ENCODE measurements at places on chromosomes 11 and 22.

- no peak for DNase-seq
These were observed 377.7 kb downstream of the BRD1 start for GRCh38 chr22:49449811-49450446.

DNA sequence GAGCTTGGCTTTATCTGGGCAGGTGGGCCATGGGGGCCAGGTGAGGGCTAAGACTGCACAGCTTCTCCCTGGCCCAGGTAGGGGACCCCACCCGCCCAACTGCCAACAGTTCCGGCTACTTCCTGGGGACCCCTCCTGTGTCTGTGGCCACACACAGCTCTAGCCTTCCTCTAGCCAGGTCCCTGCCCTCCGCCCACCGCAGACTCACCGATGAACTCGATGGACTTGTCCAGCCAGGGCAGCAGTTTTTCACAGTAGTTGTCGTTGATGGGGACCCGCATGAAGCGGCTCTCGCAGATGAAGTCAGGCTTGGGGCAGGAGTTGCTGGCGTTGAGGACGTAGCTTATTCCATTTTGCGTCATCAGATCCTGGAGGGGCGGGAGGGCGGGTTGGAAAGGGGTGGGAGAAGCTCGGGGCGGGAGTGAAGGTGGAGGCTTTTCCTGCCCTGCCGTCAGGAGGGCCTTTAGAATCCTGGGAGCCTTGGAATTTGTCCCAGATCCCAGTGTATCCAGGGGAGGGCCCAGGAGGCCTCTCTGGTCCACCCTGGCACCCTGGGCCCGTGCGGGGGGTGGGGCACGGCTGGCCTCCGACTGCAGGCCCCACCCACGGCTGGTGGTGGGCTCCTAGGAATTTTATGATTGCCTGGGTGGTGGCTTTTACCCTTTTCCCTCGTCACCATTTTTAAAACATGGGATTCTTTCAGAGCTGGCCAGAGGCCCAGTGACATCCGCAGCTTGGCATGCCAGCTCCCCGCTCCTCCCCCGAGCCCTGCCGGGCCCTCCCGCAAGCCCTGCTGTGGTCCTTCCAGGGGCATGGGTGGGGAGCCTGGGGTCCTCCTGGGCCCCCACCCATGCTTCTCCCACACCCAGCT is 13.9 kb downstream of the DUSP8 start:
- DNase-seq: peak; percentile 85

GRCh38 chr11:44654596-44654995 is 72.2 kb upstream of the TSPAN18 start:
- DNase-seq: no peak

GRCh38 chr11:72552399-72552910 is 118.1 kb upstream of the CLPB start:
- DNase-seq: no peak

GRCh38 chr22:34111210-34111824 is 191.0 kb upstream of the LARGE1 start:
- DNase-seq: peak; percentile 56

DNA sequence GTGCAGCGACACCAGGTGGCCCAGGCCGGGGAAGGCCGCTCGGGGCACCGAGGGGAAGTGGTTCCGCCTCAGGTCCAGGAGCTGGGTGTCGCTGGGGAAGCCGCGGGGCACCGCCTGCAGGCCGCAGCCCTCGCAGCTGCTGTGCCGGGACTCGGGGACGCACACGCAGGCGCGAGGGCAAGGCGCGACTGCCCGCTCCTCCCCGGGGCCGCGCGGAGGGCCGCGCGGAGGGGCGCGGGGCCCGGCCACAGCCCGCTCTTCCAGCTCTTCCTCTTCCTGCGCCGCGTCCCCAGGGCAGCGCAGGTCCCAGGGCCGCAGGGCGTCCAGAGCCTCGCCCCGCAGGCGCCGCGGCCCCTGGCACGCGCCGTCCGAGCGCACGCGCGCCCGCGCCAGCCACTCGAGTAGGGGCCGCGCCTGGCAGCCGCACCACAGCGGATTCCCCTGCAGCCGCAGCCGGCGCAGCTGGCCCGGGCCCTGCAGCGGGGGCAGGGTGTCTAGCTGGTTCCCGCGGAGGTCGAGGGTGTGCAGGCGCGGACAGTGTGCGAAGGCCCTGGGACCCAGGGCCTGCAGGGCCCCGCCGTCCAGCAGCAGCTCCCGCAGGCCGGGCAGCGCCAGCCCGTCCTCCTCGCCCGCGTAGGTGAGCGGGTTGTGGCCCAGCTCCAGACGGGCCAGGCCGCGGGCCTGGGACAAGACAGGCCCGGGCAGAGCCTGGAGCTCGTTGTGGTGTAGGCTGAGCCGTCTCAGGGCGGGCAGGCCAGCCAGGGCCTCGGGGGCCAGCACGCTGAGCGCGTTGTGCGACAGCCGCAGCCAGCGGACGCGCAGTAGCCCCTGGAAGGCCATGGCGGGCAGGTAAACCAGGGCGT is 2.8 kb downstream of the CHADL start:
- DNase-seq: no peak

DNA sequence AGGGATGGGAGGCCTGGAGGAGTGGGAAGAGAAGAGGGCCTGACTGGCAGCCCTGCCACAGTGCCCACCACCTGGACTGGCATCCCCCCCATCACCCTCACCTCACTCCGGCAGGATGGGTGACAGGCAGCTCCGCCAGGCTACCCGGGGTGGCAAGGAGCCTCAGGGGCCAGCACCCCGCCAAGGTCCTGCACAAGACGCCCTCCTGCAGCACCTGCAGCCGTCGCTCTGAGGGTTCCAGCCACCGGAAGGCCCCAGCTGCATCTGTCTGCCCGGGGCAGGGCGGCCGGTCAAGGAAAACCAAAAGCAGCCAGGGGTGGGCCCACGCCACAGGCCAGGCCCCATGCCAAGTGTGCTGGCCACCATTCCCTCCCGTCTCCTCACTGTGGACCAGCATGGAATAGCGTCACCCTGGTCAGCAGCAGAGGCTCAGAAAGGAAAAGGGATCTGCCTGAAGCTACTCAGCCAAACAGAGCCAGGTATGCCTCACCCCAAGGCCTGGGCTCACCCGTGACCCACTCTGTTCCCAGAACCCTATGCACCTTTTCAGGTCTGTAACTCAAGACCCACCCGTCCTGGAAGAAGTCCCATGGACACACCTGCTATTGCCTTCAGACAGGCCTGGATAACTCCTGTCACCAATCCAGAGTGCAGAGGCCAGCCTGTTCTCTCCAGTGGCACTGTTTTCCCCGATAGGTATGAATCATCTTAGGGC is 7.0 kb downstream of the RHBDD3 start:
- no peak for DNase-seq

DNA sequence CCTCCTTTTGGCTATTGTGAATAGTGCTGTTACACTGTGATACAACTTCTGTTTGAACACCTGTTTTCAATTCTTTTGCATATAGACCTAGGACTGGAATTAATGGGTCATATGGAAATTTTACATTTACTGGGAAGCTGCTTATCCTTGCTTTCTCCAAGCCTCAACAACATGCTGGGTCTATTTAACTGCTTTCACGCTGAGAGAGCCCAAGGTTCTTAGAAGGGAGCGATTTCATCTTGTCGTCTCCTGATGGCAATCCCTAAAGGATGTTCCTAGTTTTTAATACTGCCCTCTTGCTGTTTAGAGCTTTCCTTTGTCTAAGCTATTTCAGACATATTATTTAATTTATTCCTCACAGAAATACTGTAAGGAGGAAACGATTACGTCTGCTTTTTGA is 15.5 kb downstream of the IRAG1 start:
- no peak for DNase-seq

- no peak for DNase-seq
These were observed 217.7 kb upstream of the CTSC start for GRCh38 chr11:88555018-88555828.

- DNase-seq: no peak
These were observed 298.7 kb upstream of the ZC3H12C start for GRCh38 chr11:109794501-109794900.

DNA sequence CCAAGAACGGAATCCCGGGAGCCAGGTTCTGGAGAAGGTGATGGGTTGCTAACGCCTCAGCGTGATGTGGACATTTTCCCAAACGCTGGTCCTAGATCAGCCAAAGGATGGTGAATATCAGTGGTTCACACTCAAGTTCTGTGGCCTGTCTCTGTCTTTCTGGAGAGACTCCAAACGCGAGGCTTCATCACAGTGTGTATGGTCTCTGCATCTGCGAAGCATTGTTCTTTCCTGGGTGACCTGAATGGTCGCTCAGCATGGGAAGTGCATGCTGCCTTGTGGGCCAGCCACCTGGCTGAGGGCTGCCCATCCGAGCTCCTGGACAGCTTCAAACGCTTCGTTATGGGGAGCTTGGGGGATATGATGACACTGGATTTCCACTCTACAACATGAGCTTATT is 810.0 kb downstream of the TBC1D22A start:
- no peak for DNase-seq
